ENCODE measurements at places on chromosomes 16 and 17. TPM values are rescaled to one million over a fixed set of nuclear protein-coding genes. Genes with fewer than 3 reads are reported as not detected.

GRCh38 chr17:29618272-29619065 is 4.2 kb downstream of the CORO6 start:
- DNase-seq = no peak

DNA sequence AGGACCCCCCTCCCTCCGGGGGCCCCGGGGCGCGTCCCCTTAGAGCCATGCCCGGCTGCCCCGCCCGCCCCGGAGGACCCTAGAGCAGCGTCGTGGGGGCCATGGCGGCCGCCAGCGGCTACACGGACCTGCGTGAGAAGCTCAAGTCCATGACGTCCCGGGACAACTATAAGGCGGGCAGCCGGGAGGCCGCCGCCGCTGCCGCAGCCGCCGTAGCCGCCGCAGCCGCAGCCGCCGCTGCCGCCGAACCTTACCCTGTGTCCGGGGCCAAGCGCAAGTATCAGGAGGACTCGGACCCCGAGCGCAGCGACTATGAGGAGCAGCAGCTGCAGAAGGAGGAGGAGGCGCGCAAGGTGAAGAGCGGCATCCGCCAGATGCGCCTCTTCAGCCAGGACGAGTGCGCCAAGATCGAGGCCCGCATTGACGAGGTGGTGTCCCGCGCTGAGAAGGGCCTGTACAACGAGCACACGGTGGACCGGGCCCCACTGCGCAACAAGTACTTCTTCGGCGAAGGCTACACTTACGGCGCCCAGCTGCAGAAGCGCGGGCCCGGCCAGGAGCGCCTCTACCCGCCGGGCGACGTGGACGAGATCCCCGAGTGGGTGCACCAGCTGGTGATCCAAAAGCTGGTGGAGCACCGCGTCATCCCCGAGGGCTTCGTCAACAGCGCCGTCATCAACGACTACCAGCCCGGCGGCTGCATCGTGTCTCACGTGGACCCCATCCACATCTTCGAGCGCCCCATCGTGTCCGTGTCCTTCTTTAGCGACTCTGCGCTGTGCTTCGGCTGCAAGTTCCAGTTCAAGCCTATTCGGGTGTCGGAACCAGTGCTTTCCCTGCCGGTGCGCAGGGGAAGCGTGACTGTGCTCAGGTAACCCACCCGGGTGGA is 759 bp downstream of the ALKBH5 start:
- DNase-seq = peak; percentile 69

Gene SPATA22
- not detected for total RNA-seq

DNA sequence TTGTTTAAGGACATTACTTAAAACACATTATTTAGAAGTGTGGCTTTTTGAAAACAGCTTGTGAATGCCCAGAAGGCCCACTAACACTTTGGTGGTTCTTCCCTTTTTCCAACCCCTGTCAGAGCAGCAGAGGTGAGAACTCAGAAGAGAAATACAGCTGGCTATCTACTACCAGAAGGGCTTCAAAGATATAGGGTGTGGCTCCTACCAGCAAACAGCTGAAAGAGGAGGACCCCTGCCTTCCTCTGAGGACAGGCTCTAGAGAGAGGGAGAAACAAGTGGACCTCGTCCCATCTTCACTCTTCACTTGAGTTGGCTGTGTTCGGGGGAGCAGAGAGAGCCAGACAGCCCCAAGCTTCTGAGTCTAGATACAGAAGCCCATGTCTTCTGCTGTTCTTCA is 6.9 kb upstream of the RAPGEFL1 start:
- no peak for DNase-seq

Gene CDH11
- 1.2 TPM for total RNA-seq

Gene USP31
- 10.5 TPM for total RNA-seq

- DNase-seq = no peak
Measured at GRCh38 chr17:30579610-30580315, 102.6 kb downstream of the GOSR1 start.

Gene TP53TG3
- not detected for total RNA-seq

DNA sequence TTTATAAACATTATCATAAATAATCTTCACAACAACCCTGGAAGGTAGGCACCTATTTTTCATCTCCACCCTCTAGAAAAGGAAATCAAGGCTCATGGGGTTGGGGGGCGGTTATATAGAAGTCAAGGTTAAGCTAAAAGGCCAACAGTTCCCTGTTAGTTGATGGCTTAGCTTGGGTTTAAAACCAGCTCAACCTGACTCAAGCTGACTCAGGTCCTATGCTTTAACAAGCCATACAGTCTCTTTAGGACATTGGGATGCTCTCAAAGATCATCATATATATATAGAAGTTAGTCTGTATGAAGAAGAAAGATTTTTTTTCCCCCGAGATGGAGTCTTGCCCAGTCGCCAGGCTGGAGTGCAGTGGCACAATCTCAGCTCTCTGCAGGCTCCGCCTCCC is 44.8 kb upstream of the MED13 start:
- no peak for DNase-seq

GRCh38 chr17:78716814-78717393 is 65.2 kb downstream of the CYTH1 start:
- DNase-seq = peak; percentile 86

GRCh38 chr16:83898463-83899271 is at the start of gene MLYCD:
MLYCD (plus strand) TSS chr16:83899115; CDS start chr16:83899145, 30 bp downstream.
- DNase-seq = peak; percentile 95

Gene ACSM3
- total RNA-seq = 25.8 TPM

- no peak for DNase-seq
Measured at GRCh38 chr16:49706620-49707355, 149.1 kb downstream of the ZNF423 start.

DNA sequence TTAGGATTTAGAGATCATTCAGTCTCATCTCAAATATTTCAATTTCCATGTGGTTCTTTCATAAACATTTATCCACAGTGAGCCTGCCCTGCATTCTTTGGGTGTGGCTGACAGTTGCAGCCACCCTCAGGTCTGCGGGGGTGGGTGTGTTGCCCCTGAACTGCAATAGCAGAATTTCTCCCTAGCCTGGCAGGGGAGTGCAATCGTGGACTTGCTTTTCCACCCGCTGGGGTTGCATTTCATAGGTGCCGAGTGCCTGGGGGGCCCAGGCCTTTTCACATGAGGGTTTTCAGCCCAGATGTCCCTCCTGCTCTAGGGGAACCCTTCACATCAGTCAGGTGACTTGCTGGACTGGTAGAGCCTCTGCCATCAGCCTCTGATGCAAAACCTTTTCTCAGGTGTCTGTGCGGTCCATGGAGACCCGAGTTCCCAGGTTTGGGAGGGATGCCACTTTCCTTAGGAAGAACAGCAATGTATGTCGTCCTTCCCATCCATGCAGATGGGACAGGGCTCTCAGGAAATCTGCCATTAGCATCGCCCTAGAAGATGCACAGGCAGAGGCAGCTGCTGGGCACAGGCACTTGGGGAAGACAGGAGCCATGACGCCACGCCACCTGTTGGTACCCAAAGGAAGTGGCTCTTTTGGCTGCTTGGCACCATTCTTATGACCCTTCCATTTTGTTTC is 2.4 kb upstream of the USP36 start:
- DNase-seq = no peak

- DNase-seq = peak; percentile 70
Measured at GRCh38 chr17:28712032-28712704, 480 bp upstream of the PROCA1 start.

Data from right lobe of liver (tissue), 6 donors.